ENCODE measurements at places on chromosomes 5 and 9.

DNA sequence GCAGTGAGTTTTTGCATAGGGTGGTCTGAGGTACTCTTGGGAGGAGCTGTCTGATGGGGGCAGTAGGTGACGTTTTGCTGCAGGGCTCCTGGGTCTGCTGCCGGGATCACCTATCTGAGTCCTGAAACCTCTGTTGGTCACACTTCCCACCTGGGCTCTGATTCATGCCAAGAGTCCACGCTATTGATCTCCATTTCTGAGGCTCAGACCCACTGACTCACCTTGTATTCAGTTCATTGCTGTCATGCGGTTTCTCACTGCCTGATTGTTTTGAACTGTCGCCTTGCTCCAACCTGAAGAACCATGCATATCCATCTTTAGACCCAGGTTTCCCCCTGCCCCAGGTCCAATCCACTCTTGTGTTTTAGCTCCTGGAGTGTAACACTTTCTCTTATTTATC is 101.3 kb downstream of the NPR3 start:
- DNase-seq: no peak

- no peak for DNase-seq
Measured at GRCh38 chr9:89723469-89724100, 118.8 kb downstream of the GADD45G start.

DNA sequence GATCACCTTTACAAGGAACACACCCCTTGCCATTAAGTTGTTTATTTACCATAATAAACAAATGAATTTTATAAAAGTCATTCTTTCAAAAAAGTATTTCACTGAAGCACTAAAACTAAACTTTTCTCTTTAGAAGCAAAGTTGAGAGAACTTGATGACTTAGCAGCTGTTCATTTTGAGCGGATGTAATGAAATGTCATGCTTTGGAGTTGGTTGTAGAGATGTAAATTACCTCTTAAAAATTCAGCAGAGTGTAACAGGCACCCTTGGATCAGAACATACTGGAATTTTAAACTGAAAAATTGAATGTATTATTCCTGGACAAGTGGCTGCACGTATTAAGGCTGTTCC is 617.2 kb downstream of the PDE4D start:
- no peak for DNase-seq

- no peak for DNase-seq
Measured at GRCh38 chr9:76600007-76600615, 141.1 kb downstream of the GCNT1 start.

DNA sequence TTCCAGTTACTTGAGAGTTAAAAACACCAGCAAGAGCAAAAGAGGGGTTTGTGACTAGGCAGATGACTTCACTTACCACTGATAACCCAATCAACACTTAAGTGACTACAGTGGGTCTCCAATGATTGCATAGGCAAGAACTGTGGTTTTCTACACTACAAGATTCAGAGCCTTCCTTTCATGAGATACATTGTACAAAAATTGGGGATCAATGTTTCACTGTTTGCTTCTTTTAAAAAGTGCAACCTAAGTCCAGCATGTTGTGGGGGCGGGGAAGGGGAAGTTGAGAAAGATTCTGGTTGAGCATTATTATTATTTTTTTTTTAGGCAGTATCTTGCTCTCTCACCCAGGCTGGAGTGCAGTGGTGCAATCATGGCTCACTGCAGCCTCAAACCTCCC is 3.6 kb downstream of the IQGAP2 start:
- no peak for DNase-seq

- DNase-seq: no peak
Measured at GRCh38 chr5:158857976-158858375, 241.7 kb downstream of the EBF1 start.

DNA sequence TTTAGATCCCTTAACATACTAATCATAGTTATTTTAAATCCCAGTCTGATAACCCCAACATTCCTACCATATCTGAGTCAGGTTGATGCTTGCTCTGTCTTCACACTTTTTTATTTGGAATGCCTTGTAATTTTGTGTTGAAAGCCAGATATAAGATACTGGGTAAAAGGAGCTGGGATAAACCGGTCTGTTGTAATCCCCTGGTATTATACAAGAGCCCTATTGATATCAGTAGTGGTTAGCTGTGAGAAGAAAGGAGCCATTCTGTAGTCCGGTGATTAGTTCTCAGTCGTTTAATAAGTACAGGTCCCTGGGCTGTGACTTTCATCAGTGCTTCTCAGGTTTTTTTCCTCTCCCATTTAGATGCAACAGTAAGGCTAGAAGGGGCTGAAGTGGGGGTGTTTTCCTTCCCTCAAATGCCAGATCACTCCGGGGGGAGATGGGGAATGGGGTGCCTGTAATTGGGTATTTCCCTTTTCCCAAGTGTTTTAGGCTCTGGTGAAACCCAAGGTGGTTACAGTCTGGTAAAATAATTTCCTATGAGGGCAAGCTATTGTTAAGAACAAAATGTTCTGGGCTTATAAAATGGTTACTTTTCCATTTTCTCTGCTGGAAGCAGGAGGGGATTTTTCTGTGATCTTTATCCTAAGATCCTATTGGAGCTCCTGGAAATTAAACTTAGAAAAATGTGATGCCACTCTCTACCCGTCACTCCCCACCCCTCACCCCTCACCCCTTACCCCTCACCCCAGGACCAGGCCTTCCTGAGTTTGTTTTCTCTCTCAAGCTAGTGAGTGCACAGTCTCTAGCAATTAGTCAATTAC is 72.7 kb downstream of the KCNN2 start:
- DNase-seq: no peak

GRCh38 chr9:136854113-136854841 is 2.1 kb downstream of the MAMDC4 start:
- no peak for DNase-seq

DNA sequence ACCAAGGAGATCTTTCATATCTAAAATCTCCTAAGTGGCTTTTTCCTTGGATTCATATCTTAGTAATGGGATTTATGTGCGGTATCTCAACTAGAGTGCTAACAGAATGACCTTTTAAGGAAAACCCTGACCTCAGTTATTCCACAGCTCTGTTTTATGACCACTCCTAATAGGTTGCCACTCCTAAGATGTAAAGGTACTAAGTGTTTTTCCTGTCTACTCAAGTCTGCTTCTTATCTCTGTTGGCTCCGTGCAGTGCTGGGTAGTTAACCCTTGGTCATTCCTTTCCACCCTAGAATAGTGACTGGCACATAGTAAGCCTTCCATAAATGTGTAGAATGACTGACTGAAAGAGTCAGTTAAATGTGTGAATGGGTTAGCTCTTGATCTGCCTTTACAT is 161.4 kb downstream of the DOCK2 start:
- DNase-seq: no peak

- DNase-seq: peak; percentile 96
Measured at GRCh38 chr9:76374783-76375559, 19.3 kb downstream of the RFK start.

DNA sequence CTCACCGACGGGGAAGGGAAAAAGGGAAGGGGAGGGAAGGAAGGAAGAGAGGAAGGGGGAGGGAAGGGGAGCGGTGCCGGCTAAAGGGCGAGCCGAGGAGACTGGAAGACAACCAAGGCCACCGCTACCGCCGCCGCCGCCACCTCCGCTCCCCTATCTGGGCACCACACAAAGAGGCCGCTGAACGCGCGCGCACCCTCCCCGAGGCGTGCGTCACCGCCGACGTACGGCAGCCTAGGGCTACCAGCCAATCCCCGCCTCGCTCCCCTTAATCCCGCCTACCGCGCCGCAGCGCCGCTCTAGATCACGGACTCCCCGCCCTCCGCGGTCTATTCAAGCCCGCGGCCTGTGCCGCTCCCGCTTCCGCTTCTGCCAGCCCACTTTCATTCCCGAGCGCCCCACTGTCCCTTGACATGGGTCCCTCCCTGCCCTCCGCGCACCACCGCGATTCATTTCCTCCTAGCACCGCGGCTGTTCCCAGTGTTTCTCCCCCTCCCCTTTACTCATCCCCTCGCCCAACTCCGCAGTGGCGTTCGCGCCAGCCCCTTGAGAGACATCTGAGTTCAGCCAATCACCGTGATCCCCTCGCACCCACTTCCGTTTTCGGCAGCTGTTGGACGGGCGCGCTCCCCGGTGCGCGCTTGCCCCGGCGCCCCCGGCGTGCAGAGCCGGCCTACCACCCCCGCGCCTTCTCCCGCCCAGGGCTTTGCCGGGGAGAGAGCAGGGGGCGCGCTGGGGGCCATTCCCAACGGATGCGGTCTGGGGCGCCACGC is at the start of gene HNRNPA0:
Gene HNRNPA0 (minus strand): TSS at position 176 of the 773 bp plus-strand sequence. CDS start 297 bp downstream, outside the sequence.
- peak; percentile 96 for DNase-seq

GRCh38 chr9:137968235-137968634 is 90.7 kb downstream of the CACNA1B start:
- DNase-seq: no peak

DNA sequence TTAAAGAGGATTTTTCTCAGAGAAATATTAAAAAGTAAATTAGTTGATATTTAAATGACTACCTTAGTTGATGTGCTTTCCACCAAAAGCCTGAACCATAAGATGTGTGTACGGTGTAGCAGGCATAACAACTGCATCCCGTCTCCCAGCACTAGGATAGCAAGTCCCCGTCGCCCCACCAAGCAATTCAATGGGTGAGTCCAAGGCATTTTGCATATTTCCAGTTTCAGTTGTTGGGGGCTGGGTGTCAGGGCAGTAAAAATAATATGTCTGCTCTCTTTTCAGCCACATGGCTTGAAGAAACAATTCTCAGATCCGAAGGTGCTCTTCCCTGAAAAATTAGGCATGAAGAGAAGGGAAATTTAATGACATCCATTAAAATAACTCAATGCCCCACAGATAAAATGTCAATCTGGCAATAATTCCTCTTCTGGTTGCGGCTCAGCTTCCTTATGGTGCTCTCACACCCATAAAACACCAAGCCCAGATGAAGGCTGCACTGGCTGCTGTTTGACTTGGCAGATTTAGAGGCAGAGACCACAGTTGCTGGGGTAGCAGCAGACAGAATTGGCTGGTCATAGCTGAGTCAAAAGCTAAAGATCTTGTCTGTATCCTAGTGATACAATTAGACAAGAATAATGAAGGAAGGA is 124.4 kb upstream of the ADCY2 start:
- DNase-seq: no peak

- peak; percentile 51 for DNase-seq
Measured at GRCh38 chr5:393846-394275, 49.1 kb upstream of the EXOC3 start.

DNA sequence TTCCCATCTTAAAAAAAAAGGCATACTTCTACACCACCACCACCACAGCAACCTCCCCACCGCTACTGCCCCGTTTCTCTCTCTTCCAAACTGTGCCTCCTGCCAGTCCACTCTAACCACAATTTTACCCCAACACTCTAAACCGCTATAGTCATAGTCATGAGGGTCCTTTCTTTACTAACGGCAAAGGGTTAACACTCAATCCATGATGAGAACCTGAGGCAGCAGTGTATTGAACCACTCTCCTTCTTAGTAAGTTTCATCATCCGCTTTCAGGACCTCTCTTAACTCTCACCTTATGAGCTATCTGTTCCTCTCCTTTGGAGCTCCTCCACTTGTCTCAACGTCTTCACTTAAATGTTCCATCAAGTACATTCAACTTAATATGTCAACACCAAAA is 34.0 kb downstream of the IDNK start:
- DNase-seq: no peak

DNA sequence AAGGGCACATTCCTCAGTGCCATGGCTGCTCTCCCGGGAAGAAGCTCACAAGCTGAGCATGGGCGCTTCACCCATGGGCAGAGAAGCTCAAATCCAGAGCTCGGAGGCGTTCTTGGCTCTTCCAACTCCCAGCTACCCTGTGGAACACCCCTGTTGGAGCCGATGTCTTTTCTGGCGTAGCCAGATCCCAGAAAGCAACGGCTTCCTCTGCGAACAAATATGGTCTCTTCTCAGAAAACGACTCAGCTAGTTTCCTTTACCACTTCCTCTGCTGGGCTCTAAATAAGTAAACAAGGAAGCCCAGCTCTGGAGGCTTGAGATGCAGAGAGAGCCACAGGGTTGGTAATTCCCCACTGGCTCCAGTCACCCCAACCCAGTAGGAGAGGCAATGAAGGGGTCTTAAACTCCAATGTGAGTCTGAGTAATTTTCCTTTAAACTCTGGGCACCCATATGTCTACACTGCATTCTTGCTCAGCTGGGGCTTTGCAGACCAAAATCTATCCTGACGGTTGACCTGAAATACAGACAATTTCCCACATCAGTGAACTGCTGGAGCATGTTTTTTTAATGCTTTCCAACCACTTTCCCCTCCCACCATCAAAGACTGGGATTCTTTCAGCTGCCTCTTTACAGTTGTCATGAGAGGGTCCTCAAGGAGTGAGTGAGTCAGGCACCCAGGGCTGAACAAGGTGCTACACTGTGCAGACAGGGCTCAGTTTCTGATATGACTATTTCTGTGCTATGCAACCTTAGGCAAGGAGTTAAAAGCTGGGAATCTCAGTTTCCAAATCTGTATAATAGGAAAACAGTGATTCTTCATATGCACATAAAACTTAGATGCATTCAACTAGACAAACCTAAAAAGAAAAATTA is at the start of gene LCP2:
Gene LCP2 (minus strand): TSS at position 189 of the 874 bp plus-strand sequence. CDS start 166 bp downstream, at position 23.
- no peak for DNase-seq

DNA sequence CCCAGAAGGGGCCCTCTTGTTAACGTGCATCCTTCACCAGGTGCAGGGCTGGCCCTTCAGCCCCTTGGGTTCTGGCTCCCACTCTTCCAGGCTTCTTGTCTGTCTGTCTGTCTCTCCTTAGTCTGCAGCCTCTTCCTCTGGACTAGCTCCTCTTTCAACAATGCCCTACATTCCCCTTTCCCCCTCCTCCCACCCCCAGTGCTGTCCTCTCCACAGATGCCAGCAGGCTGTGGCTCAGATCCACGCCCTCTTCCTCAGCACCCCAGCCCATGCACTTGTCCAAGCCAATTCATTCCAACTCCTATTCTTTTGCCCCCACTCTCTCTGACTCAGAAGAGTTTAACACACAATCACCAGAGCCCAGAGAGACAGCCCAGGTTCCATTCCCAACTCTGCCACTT is 45.2 kb upstream of the ALDH1B1 start:
- no peak for DNase-seq

- DNase-seq: no peak
Measured at GRCh38 chr5:54994628-54995027, 9.2 kb upstream of the ESM1 start.

DNA sequence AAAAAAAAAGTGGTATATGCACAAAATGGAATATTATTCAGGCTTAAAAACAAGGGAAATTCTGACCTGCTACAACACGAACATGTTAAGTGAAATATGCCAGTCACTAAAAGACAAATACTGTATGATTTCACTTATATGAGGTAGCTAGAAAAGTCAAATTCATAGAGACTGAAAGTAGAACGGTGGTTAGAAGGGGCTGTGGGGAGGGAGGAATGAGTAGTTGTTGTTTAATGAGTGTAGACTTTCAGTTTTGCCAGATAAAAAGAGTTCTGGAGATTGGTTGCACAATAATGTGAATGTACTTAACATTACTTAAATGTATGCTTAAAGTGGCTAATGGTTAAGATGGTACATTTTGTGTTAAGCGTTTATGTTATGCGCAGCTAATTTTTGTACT is 79.5 kb upstream of the IL12B start:
- no peak for DNase-seq

- DNase-seq: peak; percentile 39
Measured at GRCh38 chr5:173582216-173583111, 34.0 kb downstream of the BOD1 start.

DNA sequence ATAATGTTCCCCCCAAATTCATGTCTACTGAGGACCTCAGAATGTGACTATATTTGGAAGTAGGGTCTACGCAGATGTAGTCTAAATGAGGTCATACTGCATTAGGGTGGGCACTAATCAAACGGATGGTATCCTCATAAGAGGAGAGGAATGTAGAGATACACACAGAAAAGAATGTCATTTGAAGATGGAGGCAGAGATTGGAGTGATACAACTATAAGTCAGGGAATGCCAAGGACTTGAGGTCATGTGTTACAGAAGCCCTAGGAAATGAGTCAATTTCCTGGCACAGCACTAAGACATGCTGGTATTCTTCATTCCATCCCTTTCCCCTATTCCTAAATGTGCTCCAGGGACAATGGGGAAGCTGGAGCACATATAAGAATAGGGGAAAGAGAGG is 758 bp upstream of the PDCD1LG2 start:
- DNase-seq: peak; percentile 96

Data from AG10803 (cell line).